LHCN-M2 (cell line): ENCODE measurements at places on chromosomes 4 and X. TPM values are rescaled to one million over a fixed set of nuclear protein-coding genes. Genes with fewer than 3 reads are reported as not detected.

The TRIM61 gene
- total RNA-seq = not detected in 2 replicates

The MANBA gene
- 21.1 and 24.4 TPM in 2 replicates for total RNA-seq

The HEPH gene
- total RNA-seq = 32.3 and 33.6 TPM in 2 replicates

The KLHL4 gene
- total RNA-seq = 11.7 and 16.0 TPM in 2 replicates

The ALB gene
- not detected in 2 replicates for total RNA-seq

The MAGEA8 gene
- not detected in 2 replicates for total RNA-seq

The FNIP2 gene
- 15.1 and 17.6 TPM in 2 replicates for total RNA-seq

The CLRN2 gene
- total RNA-seq = not detected in 2 replicates

The CACNA1F gene
- total RNA-seq = not detected in 2 replicates

The TFE3 gene
- 58.9 and 61.5 TPM in 2 replicates for total RNA-seq

The TMSB15C gene
- 3.2 and 4.7 TPM in 2 replicates for total RNA-seq

The CDK16 gene
- 132 and 136 TPM in 2 replicates for total RNA-seq

The DOK7 gene
- 41.6 and 47.9 TPM in 2 replicates for total RNA-seq

The MAGEB10 gene
- total RNA-seq = not detected in 2 replicates

The VEGFD gene
- not detected in 2 replicates for total RNA-seq

The CTPS2 gene
- 9.2 and 10.8 TPM in 2 replicates for total RNA-seq

The PRKG2 gene
- total RNA-seq = 0.06 TPM in 2 replicates

The PCSK1N gene
- 1.8 and 3.2 TPM in 2 replicates for total RNA-seq

The TLR1 gene
- 2.7 and 2.9 TPM in 2 replicates for total RNA-seq
